ENCODE measurements at places on chromosomes 7 and 10.

DNA sequence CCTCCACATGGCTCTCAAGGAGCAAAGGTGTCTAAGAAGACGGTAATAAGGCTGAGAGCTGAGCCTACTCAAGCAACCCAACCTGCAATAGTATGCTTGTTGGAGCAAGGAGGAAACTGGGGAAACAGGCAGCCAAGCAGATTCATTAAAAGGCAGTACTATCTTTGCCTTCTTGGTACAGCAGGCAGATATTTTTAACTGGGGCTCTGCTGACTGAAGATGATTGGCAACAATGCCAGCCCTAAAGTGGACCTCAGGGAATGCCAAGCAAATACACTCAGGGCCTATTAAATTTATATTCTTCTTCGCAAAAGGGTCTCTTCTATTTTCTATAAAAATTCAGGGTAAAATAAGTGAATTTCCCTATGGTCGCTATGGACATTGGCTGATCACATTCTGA, 109.4 kb upstream of the PCGF5 start:
- DNase-seq = no peak

DNA sequence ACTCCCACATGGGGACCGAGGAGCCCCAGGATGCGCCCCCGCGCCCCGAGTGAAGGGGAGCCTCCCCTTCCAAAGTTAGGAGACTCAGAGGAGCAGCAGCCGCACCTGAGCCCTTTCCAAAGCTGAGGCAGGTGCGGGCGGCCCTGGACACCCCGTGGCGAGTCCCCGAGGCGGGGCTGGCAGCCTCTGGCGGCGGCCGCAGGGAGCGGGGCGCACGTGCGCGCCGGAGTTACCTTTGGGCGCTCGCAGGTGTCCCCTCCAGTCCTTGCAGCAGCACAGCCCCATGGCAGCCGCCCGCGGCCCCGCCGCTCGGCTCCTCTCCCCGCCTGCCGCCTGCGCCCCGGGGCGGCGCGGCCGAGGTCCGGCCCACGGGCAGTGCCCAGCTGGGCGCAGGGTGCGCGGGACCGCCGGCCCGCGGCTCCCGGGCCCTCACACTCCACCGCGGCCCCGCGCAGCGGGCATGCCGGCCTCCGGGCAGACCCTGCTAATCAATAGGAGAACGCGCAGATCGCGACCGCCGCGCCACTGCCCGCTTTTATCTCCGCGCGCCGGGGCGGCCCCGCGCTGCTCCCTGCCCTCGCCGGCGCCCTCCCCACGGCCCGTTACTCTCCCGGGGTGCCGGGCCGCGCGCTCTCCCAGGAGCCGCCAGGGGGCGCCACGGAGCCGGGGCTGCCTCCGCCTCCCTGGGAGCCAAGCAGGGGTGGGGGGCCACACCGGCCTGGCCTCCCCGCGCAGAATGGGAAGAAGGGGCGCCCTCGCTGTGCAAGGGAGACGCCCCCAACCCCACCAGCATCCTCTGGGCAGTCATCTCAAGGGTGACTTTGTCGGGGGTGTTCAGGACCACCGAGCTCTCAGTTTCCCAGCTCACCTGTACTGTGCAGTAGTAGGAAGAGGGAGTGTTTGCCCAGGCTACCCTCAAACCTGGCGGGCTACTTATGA, 80.8 kb downstream of the ARHGAP22 start:
- no peak for DNase-seq

GRCh38 chr10:25522294-25522693, 347.5 kb downstream of the GPR158 start:
- no peak for DNase-seq

- no peak for DNase-seq
These were observed 29.8 kb upstream of the SLC16A12 start for GRCh38 chr10:89565180-89565579.

GRCh38 chr7:78516450-78516849, 717.9 kb downstream of the PHTF2 start:
- no peak for DNase-seq

DNA sequence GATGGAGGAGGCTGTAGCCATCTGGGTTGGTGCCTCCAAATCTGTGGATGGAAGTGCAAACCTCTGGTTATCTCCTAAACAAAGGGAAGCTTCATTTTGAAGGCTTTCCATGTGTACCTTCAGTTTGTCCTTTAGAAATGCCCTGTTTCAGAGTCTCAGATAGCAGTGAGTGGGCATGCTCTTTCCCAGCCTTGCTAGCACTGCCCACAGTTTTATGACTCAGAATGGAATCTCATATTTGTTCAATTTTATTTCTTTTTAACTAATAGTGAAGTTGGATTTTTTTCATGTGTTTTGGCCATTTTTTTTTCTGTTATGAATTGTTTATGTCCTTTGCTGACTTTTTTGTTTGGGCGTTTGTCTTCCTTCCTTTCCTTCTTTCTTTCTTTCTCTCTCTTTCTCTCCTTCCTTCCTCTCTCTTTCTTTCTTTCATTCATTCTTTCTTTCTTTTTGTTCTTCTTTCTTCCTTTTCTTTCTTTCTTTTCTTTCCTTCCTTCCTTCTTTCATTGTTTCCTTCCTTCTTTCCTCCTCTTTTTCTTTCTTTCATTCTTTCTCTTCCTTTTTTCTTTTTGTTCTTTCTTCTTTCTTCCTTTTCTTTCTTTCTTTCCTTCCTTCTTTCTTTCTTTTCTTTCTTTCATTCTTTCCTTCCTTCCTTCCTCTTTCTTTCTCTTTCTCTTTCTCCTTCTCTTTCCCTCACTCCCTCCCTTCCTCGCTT, 25.6 kb downstream of the PRF1 start:
- DNase-seq = no peak

DNA sequence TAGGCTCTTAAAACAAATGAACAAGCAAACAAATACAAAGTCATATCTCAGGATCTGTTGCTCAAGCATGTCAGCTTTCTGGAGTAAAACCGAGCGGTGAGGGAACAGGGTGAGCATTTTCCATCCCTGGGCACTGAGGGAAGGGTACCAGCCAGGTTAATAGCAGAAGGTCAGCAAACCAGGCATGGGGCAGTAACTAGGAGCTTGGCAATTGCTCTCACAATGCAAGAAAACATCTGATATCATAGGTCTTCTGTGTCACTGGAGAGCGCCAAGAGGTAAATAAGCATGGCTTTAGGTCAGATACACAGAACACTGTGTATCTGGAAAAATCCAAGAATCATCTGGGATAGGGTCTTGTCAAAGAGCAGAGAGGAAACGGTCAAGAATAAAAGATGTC, 521.7 kb upstream of the AUTS2 start:
- no peak for DNase-seq

DNA sequence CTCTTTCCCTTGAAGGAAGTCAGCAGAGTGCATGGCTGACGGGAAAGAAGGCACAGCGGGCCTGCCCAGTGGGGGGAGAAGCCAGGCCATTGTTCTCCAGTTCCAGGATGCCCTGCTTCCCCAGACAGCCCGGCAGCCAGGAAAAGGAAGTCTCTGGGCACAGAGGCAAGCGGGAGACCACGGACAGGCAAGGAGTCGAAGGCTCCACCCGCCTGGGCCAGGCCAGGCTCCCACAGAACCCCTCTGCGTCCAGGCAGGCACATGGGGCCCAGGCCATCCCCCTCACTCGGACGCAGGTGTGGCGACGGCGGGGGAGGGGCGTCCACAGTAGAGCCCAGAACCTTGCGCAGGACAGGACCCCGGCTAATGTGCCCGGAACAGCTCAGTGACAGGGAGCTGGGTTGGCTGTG, 8.7 kb downstream of the GPR146 start:
- no peak for DNase-seq

GRCh38 chr7:42342381-42342780, 105.4 kb upstream of the GLI3 start:
- DNase-seq = no peak

- no peak for DNase-seq
These were observed 686.9 kb upstream of the C7orf33 start for GRCh38 chr7:147903536-147904218.

DNA sequence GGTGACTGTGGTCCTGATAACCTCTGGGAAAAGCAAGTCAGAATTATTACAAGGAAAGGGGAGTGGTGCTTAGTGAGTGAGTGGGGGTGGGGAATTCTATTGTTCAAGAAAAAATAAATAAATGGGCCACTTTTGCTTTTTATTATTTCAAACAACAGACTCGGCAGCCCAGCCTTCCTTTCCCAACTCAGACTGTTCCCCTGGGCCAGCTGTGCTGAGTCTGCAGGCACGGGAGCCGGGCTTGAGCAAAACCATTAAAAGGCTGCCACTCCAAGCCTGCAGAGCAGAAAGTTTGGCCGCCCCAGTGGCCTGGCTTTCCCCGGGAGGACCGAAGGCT, 90.0 kb downstream of the PLXNA4 start:
- no peak for DNase-seq

- no peak for DNase-seq
These were observed 9.1 kb downstream of the ZMIZ2 start for GRCh38 chr7:44757739-44758138.

DNA sequence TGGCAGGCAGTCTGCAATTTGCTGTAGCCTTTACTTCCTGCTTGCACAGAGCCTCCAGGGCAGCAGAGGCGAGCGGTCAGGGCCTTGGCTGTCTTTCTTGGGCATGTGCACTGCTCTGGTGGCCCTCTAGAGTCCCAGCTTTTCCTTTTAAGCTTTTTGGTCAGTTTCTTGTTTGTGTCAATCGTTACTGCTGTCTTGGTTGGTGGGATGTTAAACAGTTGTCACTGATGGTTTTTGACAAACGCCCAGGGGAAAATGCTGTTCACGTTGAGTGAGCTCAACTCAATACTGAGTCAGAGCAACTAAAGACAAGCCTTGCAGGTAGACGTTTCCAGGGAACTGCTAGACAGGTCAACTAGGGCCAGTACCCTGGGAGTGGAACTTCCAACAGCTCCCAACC, 14.0 kb downstream of the PRKRIP1 start:
- DNase-seq = no peak

GRCh38 chr10:60185421-60185820, 204.3 kb downstream of the ANK3 start:
- DNase-seq = no peak

DNA sequence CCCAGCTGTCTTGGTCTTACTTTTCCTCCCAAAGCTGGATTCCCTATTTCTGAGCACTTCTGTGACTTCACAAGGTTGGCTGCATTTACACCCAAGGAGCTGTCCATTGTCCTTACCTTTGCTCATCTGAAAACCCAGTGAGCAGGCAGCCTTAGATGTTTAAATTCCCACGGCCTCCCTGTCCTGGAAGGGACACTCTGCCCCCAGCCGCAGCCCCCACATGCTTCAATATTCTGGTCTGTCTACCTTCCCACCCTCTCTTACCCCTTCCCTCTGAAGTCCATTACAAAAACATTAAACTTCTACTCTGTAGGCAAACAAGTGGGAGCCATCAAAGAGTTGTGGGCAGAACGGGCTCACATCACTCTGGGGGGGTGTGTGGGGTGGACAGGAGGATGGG, 73.8 kb upstream of the EFCAB10 start:
- no peak for DNase-seq

DNA sequence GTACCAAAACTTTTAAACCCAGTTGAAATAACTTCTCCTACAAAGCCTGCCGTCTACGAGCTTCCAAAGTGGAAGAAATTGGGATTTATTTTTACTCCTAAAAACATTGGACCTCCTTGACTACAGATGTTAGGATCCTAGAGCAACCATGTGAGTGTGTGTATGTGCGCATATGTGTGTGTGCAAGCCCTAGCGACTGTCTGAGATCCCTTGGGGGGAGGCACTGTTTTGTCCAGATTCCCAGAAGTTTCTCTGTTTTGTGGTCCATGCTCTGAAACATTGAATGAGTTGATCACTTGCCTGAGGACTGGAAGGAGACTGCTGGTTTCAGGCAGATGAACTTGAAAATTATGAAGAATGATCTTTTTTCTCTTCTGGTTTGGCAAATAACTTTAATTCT, 312.3 kb upstream of the ZNF32 start:
- no peak for DNase-seq

GRCh38 chr10:133272964-133273420, 3.7 kb downstream of the ADAM8 start:
- DNase-seq = no peak

DNA sequence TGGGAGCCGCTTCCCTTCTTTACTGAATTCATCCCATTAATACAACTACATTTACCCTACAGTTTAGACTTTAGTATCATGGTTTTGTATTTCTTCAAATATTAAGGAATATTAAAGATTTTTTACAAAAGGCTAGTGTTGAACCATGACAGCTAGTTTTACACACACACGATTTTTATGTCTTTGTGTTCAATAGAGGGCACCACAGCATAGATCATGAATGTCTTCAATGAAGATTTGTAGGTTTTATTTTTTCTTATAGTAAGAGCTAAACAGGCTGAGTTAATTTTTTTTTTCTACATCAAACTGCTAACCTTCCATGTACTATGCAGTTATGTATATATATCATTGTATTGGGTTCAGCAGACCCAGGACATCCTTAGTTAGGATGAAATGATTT, 76.9 kb downstream of the SNX10 start:
- DNase-seq = no peak

DNA sequence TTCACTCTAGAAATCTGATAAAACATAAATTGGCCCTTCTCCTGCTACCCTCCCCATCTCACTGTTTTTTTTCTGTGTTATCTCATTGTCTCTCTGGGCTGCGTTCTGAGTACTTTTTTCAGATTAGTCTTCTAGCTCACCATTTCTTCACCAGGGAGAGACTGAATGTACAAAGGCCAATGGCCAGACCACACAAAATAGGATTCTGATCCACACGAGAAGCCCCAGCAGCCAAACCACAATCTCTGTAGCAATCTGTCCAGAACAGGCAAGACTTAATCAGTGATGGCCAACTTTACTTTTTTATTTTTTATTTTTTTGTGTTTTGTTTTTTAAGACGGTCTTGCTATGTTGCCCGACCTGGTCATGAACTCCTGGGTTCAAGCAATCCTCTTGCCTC, 55.9 kb upstream of the PAPSS2 start:
- no peak for DNase-seq

GRCh38 chr7:16098585-16099179, 322.7 kb downstream of the CRPPA start:
- DNase-seq = no peak

DNA sequence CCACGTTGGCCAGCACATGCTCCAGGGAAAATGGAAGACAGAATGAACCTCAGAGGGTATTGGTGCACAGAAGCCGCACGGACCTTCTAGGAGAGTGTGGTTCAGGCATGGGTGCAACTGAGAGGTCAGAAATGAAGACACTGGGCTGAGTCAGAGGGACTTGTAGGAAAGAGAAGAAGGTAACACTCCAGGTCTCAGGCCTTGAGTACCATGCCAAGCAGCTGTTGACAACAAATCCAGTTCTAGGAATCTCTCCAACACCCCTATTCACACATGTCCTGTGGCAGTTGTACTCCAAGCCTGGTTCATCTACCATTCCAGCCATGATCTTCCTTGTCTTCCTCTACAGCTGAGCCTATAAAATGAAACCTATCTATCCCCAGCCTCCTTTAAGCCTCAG, 251.6 kb downstream of the USP6NL start:
- DNase-seq = no peak
